ENCODE measurements at places on chromosomes 12 and 14. TPM values are rescaled to one million over a fixed set of nuclear protein-coding genes. Genes with fewer than 3 reads are reported as not detected.
A peak's percentile ranks its signal among the peaks of the same experiment; 100 is the strongest.

The KCNK10 gene
- total RNA-seq, result not detected

The IL26 gene
- total RNA-seq, result not detected

DNA sequence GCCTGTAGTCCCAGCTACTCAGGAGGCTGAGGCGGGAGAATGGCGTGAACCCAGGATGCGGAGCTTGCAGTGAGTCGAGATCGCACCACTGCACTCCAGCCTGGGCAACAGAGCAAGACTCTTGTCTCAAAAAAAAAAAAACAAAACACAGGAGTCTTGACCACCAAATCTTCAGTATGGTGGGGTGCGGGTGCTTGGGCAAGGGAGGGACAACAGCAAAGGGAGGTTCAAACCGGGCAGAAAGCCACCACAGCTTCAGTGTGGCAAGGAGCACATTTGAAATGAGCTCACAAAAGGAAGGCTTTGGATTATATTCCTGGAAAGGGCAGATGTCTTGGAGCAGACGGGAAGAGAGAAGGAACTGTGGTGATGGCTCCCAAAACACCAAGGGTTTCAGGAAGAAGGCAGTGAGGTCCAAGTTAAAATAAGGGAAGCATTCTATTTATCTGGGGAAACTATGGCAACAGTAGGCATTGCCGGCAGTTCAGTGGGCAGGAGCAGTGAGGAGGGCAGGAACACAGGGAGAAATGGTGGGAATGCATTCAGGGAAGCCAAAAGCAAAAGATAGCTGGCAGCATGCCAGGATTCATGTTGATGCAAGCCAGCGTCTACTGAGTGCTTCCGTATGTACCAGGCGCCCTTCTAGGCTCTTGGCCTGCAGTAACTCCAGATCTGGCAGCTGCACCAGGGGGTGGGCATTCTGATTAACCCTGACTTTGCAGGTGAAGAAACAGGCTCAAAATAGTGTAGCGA lies 51.0 kb upstream of the SRSF5 start:
- DNase-seq, result peak; percentile 44

GRCh38 chr12:94255006-94255405 lies 106.6 kb downstream of the PLXNC1 start:
- DNase-seq, result no peak

The TMBIM6 gene
- 200 TPM for total RNA-seq

DNA sequence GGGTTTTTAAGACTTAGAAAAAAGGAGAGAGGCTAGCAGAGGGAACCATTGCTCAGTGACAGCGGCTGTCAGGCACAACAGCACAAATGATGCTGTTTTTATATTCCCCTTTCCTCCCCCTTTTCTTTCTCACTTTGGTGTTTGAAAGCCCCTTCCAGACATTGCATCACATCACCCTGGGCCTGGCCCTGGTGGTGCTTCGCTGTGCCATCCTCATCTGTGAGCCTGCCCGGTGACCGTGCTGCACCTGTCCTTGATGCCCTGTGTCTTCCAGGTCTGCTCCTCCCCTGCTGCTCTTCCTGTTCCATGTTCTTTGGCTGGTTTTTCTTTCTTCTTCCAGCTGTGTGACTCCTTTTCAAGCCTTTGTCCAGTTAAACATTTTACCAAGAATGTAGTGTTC lies 24.8 kb downstream of the KLC1 start:
- DNase-seq, result no peak

DNA sequence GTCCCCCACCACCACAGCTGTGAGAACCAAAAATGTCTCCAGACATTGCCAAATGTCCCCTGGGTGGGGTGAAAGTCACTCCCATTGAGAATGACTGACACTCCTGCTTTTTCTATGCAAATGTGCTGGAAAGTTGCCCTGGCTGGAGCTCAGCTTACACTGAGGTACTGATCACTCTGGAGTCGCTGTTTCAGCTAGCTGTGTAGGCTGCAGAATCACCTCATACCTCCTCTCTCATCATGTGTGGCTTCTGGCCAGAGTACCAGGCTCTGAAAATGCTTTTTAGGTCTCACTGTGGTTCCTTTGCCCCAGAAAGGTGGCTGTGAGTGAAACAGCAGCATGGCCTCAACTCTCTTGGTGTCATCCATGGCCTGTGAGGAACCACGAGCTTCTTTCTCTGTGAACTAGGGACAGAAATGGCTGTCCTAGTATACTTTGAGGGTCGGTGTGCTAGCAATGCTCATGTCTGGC lies 414.4 kb downstream of the DPF3 start:
- no peak for DNase-seq

GRCh38 chr14:69287098-69288010 lies 27.4 kb downstream of the GALNT16 start:
- DNase-seq, result no peak

The SMCO2 gene
- not detected for total RNA-seq

The FAM186B gene
- 0.54 TPM for total RNA-seq

The CFAP54 gene
- 0.29 TPM for total RNA-seq

The POC1B gene
- 9.1 TPM for total RNA-seq

The TSPAN8 gene
- total RNA-seq, result 0.23 TPM

DNA sequence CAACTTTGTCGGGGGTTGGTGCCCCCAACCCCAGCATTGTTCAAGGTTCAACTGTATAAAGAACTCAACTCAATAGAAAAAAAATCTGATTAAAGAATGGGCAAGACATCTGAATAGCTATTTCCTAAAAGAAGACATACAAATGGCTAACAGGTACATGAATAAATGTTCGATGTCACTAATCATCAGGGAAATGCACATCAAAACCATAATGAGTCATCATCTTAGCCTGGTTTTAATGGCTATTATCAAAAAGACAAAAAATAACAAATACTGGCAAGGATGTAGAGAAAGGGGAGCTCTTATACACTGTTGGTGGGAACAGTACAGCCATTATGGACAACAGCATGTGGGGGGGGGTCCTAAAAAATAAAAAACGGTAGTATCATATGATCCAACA lies 28.7 kb downstream of the NPAS3 start:
- no peak for DNase-seq

DNA sequence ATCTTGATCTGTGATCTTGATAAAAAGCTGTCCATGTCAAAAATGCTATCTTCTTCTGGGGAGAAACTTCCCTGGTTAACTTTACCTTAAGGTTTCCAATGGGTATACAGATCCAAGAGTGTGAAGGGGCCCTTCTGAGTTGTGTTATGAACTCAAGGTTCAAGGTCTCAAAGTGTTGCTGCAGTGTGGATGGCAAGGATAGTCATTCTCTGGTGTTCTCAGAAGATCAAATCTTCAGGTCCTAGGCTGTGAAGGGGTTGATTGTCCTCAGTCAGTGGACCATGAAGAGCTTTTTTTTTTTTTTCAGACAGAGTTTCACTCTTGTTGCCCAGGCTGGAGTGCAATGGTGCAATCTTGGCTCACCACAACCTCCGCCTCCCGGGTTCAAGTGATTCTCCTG lies 114.4 kb downstream of the SPTSSA start:
- no peak for DNase-seq

The IL22 gene
- total RNA-seq, result not detected
